Putamen (tissue), 1 donor: ENCODE measurements at places on chromosomes 13 and 19.

GRCh38 chr19:45674946-45675345 lies 6.9 kb downstream of the GIPR start:
- no peak for DNase-seq

DNA sequence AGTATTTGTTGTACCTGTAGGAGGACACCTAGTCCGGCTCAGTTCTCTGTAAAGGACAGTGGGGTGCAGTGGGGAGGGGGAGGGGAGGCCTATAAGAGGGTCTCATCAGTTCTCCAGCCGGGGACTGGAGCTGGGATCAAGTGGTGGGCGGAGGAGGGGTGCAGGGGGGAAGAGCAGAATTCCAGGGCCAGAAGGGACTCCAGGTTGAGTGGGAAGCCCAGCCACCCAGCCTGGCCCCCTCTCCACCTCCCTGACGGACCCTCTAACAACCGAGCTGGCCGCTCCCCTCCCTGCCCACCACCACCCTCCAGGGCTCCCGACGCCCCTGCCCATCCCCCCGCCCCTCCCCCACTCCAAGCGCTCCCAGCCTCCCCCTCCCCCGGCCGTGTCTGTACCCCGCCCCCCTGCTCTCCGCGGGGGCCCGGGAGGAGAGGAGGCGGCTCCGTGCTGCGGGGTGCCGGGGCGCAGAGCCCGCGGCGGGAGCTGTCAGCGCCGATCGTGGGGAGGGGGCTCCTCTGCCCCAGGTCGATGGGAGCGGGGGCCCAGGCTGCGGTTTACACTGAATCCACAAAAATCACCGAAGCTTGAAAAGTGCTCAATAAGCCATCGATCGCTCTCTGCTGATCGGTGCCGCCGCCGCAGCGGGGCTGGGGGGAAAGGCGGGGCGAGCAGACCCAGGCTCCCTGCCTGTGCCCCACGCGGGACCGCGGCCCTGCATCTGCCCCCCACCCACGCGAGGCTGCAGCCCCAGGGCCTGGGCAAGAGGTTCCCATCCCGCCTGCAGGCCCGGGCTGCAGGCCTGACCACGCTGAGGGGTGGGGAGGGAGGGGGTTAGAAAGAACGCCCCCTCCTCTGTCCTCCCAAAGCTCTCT lies 34.6 kb upstream of the ONECUT3 start:
- DNase-seq = no peak

DNA sequence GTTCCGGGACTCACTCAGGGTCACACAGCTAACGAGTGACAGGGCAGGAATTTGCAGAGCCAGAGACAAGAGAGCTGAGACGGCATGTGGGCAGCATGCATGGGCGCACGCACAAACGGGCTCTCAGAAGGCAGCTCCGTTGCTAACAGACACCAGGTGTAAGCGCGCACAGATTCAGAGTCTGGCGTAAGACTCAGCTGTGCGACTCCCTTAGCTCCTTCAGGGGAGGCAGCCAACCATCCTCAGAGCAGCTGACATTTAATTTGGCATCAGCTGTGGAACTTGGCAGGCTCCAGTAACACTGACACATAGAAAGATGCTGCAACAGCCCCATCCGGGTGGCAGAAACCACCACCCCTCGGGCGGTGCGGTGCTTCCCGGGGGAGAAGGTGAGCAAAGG lies 7.5 kb upstream of the TM6SF2 start:
- DNase-seq = peak; percentile 75

- DNase-seq = peak; percentile 51
Measured at GRCh38 chr13:101423872-101424271, 7.6 kb upstream of the NALCN start.

DNA sequence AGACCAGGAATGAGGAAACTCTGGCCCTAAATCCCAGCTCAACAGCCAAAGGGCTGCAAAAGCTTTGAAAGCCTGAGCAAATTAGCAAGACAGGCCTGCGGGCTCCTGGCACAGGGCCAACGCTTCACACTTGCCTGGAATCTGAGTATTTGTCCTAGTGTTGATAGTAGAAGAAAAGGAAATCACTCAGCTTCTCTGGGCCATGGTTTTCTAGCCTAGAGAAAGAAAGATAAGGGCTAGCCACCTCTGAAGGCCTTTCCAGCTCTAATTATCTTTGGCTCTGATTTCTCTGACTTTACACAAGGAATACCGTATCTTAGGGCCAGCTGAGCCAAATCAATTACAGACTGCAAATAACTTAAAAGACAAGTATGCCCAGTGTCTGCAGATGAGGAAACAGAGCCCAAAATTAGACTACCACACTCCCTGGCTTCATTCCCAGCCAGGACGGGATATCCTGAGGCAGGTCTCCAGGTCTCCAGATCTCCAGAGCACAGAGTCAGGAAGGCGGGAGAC lies 69.6 kb downstream of the STK24 start:
- DNase-seq = no peak

- no peak for DNase-seq
Measured at GRCh38 chr13:112102243-112102642, 35.3 kb downstream of the SOX1 start.

DNA sequence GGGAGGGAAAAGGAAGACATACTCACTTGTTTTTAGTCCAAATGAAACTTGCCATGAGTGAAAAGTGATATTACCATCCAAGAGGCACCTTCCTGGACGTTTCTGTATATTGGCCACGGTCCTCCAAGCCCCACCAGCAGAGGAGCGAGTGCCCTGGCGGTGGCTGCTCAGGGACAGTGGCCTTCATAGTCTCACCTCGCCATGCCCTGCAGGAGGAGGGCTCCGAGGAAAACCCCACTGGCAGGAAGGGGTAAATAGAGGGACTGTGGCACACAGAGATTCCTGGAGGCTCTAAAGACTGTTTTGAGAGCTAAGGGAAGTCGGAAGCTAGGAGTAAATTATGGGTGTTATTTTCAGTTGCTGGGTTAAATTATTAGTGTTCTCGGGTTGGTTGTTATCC lies 98.4 kb upstream of the UBL3 start:
- no peak for DNase-seq

DNA sequence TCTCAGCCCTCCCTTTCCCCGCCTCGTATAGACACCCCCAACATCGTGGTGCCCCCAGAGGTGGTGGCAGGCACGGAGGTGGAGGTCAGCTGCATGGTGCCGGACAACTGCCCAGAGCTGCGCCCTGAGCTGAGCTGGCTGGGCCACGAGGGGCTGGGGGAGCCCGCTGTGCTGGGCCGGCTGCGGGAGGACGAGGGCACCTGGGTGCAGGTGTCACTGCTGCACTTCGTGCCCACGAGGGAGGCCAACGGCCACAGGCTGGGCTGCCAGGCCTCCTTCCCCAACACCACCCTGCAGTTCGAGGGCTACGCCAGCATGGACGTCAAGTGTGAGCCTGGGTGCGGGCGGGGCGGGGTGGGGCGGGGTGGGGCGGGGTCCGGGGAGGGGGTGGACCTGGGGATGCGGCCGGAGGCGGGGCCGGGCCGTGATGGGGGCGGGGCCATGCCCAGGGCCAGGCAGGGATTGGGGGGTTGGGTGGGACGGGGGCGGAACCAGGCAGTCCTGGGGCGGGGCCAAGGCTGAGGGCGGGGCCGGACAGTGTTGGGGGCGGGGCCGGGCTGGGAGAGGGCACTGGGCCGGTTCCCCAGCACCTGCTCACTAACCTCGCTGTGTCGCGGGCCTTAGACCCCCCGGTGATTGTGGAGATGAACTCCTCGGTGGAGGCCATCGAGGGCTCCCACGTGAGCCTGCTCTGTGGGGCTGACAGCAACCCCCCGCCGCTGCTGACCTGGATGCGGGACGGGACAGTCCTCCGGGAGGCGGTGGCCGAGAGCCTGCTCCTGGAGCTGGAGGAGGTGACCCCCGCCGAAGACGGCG lies 7.8 kb downstream of the MAG start:
- DNase-seq = peak; percentile 66

GRCh38 chr19:45506246-45506988 lies 862 bp upstream of the VASP start:
- peak; percentile 85 for DNase-seq

- no peak for DNase-seq
Measured at GRCh38 chr19:21498651-21499050, 6.8 kb upstream of the ZNF429 start.
